Activated CD8-positive, alpha-beta memory T cell treated with anti-CD3 and anti-CD28 coated beads for 4 hours (primary cell): ENCODE measurements at places on chromosomes 5 and 9.

GRCh38 chr5:151672516-151672915 is 14.2 kb downstream of the SPARC start:
- DNase-seq: no peak

DNA sequence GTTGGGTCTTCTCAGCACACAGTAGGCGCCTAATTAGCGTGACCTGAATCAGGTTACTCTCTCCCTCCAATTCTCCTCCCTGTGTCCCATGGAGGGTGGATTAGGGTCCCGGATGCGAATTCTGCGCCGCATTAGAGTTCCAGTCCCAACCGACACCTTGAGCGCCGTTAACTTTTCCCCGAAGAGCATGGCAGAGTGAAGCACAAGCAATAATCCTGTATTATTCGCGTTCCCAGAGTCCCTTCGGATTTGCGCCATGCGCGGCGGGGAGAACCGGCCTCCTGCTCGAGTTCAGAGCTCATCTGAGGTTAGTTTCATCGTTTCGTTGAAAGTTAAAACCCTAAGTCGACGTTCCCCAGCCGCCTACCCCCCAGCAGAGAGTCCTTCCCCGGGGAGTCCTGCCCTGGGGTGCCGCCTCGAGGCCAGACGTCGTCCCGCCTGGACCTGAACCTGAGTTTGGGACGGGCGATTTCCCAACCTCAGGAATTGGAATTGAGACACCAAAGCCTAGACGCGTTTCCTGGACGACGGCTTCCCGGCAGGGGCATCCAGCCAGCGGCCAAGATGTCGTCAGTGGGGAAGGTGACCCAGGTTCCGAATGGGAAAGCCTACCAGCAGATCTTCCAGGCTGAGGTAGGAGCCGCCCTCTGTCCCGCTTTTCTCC is at the start of gene CCDC180:
Gene CCDC180 (plus strand): TSS at position 160 of the 664 bp plus-strand sequence. CDS start 405 bp downstream, at position 565.
- DNase-seq: no peak

DNA sequence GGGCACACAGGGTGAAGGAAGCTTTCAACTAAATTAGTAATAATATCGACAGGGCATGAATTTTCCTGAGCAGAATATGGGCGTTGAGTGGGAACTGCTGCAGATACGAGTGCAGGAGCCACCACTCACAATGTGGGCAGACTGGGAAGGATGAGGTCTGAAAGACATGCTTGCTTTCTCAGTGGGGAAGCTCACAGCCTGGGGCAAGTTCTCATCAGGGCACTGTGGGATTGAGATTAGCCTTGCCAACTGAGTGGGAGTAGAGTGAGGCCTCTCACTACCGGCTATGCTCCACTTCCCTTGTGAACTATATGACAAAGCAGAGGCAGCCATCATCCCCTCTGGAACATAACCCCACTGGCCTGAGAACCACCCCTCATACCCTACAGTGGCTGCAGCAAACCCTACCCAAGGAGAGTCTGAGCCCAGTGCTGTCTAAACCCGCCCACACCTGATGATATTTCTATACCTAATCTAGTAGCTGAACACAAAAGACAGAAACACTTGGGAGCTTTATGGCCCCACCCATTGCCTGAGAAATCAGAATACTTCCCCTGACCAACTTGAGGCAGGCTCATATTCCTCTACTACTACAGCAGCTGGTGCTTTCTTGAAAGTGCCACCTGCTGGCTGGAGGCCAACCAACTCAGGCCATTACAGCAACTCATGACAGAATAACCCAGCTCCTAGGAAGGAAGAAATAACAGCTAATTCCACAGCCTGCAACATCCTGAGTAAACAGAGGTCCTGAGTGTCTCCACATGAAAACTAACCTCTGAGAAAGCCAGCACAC is 173.7 kb upstream of the SPEF2 start:
- no peak for DNase-seq

DNA sequence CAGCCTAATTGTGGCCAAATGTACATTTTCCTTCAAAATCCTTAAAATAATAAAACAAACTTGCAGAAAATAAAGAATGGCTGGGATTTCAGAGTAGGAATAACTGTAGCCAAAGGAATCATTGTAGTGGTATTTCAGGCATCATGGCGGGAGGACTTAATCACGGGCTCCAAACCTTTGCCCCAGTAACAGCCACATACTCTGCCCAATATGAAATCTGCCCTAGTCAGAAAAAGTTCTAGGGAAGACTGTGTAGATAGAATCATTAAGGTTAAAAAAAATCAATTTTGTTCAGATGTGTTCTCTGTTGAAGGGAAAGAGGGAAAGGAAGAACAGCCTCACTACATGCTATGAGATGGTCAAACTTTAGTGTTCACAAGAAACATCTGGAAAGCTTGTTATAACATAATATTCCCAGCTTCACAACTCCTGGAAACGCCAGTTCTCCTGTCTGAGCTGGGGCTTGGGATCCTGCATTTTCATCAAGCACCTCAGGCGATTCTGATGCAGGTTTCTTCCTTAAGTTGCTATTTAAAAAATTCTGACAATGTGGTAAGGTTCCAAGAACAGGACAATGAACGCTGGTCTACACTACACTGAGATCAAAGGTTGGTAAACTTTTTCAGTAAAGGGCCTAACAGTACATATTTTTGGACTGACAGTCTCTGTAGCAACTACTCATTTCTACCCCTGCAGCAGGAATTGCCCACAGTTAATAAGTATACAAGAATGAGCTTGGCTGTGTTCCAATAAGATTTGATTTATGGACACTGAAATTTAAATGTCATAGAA is 87.9 kb downstream of the CEMIP2 start:
- DNase-seq: no peak

DNA sequence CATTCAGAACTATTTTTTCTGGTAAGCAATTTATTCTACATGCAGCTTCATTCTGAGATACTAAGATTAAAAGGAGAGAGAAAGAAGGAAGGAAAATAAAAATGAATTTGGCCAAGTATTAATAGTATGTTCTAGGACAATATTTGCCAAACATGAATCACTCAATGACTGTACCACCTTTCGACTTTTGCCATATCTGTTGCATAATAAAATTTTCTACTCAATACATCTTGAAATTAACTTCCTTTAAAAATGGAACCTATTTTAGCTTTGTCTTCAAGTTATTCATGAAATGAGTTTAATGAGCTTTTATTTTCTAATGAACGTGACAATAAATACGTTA is 111.8 kb downstream of the MARCHF3 start:
- no peak for DNase-seq

DNA sequence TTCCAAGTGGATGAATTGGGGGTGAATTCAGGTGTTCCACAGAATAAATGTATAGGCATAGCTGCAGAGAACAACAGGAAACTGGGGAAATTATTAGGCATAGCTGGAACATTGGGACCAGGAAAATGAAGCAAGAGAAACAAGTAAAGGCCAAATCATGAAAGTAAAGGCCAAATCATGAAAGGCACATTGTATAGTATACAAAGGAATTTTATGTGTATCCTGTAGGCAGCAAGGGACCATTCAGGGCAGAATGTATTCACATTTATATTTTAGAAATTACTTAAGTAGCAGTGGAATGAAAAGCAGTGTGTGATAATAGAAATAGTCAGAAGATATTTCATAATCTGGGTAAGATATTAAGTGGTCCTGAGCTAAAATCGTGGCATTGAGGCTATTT is 127.3 kb upstream of the GRHPR start:
- DNase-seq: no peak

- no peak for DNase-seq
These were observed 607 bp upstream of the HNRNPAB start for GRCh38 chr5:178203670-178204181.

DNA sequence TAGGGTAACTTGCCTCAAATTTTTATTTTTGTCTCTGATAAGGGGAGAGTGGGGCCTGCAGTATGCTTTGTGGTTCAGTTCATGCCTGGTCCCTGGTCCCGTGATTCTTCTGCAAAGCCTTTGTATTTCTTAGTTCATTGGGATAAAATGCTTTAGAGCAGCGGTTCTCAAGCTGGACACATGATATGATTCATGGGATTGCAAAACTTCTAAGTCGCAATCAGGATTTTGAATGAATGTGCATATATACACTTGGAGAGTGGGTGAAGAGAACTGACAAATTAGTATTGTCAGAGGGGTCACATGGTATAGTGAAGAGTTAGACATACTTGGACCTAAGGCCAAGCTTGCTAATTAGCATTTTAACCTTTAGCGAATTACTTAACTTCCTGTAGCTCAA is 265.4 kb upstream of the KLF9 start:
- no peak for DNase-seq

GRCh38 chr9:108213511-108213910 is 642.3 kb downstream of the ACTL7B start:
- no peak for DNase-seq

GRCh38 chr5:171418982-171419687 is at the start of gene FGF18:
Gene FGF18 (plus strand): TSS chr5:171419647. CDS start chr5:171420200, 553 bp downstream.
- DNase-seq: no peak

- DNase-seq: no peak
These were observed 32.0 kb downstream of the TBCA start for GRCh38 chr5:77744116-77744515.

GRCh38 chr5:6572825-6573380 is 59.9 kb downstream of the NSUN2 start:
- no peak for DNase-seq

DNA sequence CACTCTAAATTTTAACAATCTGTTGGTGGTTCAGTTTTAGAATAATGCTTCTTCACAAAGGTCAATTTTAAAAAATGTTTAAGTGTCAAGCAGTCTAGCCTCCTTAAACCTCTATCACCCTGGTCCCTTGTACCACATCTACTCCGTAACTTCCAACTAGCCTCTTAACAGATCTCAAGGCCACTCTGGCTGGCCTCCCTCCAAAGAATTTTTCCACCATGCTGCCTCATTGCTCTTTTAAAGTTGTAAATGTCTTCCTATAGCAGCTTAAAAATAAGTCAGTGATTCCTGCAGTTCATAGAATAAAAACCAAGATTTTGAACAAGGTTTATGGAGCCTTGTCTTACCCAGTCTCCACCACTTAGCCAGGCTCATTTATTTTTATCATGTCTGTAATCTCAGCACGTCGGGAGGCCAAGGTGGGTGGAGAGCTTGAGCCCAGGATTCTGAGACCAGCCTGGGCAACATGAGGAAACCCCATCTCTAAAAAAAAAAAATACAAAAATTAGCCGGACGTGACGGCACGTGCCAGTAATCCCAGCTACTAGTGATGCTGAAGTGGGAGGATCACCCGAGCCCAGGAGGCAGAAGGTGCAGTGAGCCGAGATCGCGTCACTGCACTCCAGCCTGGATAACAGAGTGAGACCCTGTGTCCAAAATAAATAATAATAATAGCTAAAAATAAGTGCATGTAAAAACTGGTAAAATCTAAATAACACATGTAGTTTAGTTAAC is 924.9 kb upstream of the DMAC1 start:
- DNase-seq: no peak

- DNase-seq: no peak
These were observed 129.9 kb downstream of the BOD1 start for GRCh38 chr5:173486355-173487225.

DNA sequence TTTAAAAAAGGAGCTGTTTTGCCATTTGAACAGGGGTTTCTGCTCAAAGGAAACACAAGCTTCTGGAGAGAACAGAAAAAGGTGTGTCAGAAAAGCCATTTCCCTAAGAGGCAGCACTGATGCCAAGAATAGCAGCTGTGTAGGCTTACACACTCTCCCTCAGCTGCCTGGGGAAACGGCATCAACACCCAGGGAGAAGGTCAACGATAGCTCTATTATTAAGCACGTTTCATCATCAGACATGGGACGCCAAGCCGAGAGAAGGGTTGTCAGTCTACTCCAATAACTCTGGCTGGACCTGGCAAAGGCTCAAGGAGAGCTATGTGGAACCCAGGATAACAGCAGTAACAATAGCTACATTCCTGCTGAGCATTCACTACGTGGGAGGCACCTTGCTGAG is 314.2 kb downstream of the CDK5RAP2 start:
- DNase-seq: no peak

- DNase-seq: no peak
These were observed 63.1 kb downstream of the GNAQ start for GRCh38 chr9:77968506-77968905.

DNA sequence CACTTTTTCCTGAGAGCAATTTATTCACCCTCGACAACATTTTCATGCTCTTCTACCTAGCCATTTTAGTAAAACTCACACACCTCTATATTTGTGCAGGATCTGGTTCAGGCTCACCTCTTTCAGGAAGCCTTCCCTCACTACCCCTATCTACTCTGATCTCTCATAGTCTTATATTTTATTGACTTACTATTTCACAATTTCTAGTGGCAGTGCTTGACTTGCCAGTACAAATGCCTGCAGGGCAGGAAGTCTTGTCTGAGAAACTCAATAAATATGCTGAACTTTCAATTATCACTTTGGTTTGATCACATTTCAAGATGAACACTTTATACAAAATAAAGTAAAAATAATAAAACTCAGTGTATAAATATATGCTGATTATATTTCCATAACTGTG is 226.8 kb downstream of the CETN3 start:
- no peak for DNase-seq

DNA sequence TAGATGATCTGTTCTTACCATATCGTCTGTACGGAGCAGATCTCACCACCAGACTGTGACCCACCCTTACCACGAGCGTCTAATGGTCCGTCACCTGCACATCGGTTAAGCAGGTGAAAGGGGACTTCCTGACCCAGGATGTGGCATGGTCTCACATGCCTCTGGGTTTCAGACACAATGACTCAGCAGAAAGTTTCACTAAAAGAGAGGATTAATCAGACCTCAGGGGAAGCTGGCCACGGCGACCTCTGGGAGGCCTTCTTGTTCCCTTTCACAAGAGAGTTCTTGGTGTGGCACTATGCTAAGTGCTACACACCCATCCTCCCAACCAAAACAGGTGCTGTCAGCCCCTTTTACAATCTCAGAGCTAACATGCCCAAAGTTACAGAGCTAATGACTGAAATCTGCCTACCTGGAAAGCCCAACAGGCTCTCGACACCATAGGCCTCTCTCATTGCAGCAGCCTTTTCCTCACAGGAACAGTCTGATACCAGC is 41.6 kb downstream of the ADAMTS12 start:
- no peak for DNase-seq

DNA sequence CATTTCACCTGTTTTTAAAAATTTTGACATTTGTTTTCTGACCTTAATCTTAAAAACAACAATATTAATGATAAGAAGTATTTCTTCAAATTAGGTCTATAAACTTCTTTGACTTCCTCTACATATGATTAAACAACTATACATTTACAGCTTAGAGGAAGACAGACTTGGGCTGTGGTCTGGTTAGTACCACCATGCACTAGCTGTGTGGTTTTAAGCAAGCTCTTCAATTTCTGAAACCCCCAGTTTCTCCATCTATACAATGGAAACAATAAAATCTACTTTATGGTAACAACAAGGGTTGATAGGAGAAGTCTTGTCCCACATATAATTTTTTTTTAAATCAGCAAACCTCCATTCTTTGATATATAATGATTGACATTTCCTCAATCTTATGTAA is 15.7 kb downstream of the ANKDD1B start:
- DNase-seq: no peak
